ENCODE measurements at places on chromosomes 3 and 15.

GRCh38 chr15:23566071-23566554, 639 bp downstream of the MKRN3 start:
- DNase-seq, result peak; percentile 23

GRCh38 chr3:13039213-13039896, 33.9 kb downstream of the IQSEC1 start:
- no peak for DNase-seq

- DNase-seq, result no peak
Observed at GRCh38 chr3:160883373-160883772, 127.3 kb downstream of the PPM1L start.

- no peak for DNase-seq
Observed at GRCh38 chr15:101397521-101398003, 91.9 kb downstream of the PCSK6 start.

GRCh38 chr3:152742368-152743347, 92.3 kb upstream of the P2RY1 start:
- DNase-seq, result no peak
